Fibroblast of upper back skin (primary cell): ENCODE measurements at places on chromosomes 4 and X.

DNA sequence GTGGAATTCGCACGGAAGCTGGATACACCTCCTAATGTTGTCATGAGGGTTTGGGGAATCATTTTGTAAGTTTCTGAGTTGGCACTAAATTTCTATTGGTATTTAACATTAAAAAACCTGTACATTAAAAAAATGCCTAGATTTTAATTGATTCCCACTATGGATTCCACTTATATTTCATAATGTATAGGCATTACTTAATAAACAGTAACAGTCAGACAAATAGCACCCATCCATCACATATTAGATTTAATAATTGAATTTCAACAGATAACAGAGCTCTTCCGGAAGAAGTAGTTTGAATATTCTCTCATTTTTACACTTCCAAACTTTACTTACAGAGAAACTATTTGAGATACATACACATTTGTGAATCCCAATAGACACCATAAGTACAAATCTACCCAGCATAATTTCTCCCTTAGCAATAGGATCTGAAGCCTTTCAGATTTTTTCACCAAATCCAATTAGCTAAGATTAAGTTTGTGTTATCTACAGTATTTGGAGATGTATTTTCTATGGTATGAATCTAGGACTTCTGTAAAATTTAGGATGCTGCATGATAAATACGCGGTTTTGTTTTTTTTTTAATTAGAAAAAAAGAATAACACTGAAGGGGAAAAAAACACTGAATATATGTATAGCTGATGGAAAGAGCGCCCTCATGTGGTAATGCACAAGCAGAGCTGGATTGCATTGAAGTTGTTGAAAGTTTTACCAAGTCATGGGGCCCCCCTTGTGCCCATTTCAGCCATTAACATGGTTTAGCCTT lies 12.2 kb upstream of the ODAM start:
- DNase-seq, result peak; percentile 37

DNA sequence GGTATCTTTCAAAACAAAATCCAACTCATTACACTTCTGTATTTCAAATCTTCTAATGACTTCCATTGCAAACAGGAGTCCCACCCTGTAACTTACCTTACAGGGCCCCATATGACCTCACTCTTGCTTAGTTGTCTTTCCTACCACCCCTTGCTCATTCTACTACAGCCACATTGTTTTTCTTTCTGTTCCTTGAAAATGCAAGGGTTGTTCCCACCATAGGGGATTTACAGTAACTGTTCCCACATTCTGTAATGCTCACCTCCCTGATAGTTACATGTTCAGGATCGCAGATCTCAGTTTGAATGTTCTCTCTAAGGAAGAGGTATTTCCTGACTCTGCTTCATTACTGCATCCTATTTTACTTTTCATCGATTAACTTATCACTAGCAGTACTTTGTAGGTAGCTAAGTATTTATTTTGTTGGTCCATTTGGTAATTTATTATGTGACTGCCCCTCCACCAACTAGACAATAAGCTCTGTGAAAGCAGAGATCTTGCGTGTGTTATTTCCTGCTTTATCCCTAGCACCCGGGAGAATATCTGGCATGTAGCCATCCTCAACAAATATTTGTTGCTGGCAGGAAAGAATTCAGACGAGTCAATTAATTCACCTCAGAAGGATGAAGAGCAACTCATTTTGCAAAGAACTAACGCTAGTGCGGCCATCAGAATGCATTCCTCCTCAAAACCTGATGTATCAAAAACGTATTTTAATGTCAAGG lies 21.4 kb downstream of the MAOB start:
- DNase-seq, result peak; percentile 2

GRCh38 chrX:34893741-34894140 lies 48.9 kb upstream of the FAM47B start:
- DNase-seq, result peak; percentile 5

DNA sequence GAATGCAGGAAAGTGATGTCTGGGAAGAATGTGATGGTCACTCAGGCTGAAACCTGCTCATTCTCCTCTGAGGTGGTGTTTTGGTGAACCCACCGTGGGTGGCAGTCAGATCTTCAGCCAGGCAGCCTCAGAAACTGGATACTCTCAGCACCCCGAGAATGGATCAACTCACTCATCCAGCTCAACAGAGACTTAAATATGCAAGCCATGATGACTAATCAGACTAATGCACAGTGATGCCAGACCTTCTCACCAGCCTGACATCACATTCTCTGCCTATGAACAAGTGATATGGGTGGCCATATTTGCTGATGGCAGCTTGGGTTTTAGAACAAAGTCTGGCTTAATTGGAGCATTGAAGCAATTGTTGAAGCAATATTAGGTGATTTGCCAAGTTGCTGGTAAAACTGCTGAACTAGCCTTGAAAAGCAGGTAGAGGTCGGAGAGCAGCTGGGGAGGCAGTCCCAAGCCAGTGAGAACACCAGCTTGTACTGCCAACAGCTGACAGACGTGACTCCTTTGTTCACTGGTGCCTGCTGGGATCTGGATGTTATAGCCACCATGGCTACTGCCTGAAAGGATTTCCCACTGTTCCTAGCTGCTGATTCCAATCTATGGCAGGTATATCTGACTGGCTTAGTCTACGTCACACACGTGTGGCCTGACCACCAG lies 608.1 kb downstream of the MID1IP1 start:
- DNase-seq, result no peak

GRCh38 chrX:120625371-120625770 lies 4.5 kb downstream of the C1GALT1C1 start:
- no peak for DNase-seq
